Activated CD8-positive, alpha-beta T cell treated with anti-CD3 and anti-CD28 coated beads, Interleukin-2, amount 10 ng/mL, durations not matched to agents 7 days and 5 days (primary cell): ENCODE measurements at places on chromosomes 16 and 17. TPM values are rescaled to one million over a fixed set of nuclear protein-coding genes. Genes with fewer than 3 reads are reported as not detected.

The CIAO3 gene
- 24.9 TPM for total RNA-seq

GRCh38 chr16:70018254-70018653, 67.1 kb downstream of the CLEC18A start:
- DNase-seq = peak; percentile 65

DNA sequence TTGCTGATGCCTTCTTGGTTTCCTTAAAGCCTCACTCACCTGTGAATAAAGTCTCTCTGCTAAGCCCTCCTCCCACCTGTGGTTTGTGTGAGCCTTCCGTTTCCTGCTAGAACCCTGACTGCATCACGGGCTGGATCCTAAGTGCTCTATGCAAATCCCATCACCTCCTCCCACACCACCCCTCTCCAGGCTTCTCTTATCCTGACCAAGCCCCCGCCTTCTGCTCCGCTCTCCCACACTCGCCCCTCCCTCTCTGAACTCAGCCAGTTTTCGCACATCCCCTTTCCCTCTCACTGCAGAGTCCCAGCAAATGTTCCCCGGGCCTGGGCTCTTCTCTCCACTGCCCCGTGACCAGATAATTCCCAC, 51.8 kb downstream of the PIMREG start:
- peak; percentile 34 for DNase-seq

DNA sequence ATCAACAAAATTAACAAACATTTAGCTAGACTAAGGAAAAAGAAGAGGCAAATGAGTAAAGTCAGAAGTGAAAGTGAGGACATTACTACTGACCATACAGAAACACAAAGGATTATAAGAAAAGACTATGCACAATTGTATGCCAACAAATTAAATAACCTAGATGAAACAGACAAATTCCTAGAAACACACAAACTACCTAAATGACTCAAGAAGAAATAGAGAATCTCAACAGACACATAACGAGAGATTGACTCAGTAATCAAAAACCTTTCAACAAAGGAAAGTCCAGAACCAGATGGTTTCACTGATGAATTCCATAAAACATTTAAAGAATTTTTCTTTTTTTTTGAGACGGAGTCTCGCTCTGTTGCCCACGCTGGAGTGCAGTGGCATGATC, 35.7 kb upstream of the MYLK3 start:
- no peak for DNase-seq

GRCh38 chr16:57025941-57026777, 36.8 kb downstream of the NLRC5 start:
- DNase-seq = no peak

GRCh38 chr17:57142925-57143324, 57.9 kb downstream of the AKAP1 start:
- DNase-seq = no peak

DNA sequence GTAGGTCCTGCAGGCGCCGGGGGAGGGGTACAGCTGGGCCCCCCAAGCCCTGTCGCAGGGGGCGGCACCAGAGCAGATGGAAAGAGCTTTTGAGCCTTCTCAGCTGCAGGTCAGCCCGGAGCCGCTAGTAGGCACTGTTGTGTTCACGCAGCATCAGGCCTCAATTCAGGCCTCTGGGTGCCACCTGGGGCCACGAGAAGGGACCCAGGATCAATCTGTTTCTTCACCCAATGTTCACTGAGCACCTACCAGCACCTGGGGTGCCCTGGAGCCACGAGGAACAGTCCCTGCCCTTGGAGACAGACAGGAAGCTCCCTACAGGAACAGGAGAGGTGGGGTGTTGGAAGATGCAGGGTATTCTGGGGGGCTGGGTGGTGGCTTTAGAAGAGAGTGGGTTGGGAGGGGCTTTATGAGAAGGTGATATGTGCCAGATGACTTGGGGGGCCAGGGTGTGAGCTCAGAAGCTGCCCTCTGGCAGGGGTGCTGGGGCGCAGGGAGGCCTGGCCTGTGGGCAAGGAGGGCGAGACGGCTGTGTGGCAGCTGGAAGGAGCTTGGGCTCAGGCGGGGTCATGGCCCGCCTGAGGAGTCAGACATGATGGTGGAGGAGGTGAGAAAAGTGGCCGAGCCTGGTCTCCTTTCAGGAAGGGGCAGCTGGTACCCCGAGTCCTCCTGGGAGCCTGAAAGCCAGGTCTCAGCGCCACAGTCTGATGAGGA, 121.9 kb upstream of the GSE1 start:
- peak; percentile 52 for DNase-seq

GRCh38 chr17:74006371-74006770, 197.1 kb upstream of the RPL38 start:
- DNase-seq = no peak

DNA sequence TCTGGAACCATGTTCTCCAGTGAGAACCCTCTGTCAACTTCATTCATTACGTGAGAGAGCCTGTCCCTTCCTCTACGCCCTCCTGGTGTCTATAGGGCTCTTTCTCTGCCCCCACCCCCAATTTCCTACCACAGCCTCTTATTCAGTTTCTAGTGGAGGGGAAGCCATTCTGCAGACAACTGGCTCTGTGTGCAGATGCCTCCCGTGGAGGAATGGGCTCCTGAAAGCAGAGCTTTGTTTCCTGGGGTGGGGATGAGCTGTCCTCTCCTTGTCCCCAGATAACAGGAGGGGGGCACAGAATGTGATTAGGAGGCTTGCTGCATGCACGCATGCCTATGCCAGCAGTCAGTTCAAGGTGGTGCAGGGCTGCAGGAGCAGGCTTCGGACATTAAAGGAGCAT, 31.6 kb downstream of the MMP15 start:
- no peak for DNase-seq

DNA sequence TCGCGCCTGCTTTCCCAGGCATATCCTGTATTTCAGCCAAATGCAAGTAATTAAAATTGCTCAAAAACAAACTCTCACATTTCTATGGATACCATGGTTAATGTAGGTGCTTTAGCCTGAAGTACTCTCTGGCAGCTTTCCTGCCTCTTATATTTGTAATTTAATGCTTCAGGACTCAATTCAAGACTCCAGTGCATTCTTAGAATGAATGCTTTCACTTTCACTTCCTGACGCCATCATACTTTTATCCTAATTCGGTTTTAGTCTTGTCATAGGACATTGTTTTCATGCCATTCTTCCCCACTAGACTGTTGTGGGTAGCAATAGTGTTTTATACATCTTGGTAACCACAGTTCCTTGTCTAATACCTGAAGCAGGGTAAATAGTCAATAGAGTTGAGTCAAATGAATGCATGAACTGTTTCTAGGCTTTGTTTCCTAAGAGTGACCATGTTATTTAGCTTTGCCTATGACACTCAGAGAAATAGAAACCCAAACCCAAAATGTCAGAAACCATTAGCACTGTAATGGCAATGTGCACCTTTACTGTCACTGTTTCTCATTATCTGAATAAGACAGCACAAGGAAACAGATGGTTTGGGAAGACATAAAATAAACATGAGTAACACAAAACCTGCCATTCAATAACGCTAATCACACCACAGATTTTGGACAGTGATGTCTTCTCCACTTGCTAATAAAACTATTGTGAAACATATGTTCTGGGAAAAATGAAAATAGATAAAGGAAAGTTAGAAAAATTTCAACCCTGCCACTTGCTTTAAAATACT, 705.5 kb downstream of the CDH11 start:
- no peak for DNase-seq

The MPV17L gene
- not detected for total RNA-seq

GRCh38 chr16:88561485-88562359, 8.5 kb upstream of the ZC3H18 start:
- DNase-seq = peak; percentile 65

The NOG gene
- total RNA-seq = 0.63 TPM

GRCh38 chr17:42685831-42686230, 3.5 kb downstream of the CNTNAP1 start:
- no peak for DNase-seq

GRCh38 chr16:60563166-60563565, 1473.1 kb downstream of the CDH8 start:
- no peak for DNase-seq

GRCh38 chr17:20123209-20123608, 114.0 kb downstream of the SPECC1 start:
- no peak for DNase-seq

DNA sequence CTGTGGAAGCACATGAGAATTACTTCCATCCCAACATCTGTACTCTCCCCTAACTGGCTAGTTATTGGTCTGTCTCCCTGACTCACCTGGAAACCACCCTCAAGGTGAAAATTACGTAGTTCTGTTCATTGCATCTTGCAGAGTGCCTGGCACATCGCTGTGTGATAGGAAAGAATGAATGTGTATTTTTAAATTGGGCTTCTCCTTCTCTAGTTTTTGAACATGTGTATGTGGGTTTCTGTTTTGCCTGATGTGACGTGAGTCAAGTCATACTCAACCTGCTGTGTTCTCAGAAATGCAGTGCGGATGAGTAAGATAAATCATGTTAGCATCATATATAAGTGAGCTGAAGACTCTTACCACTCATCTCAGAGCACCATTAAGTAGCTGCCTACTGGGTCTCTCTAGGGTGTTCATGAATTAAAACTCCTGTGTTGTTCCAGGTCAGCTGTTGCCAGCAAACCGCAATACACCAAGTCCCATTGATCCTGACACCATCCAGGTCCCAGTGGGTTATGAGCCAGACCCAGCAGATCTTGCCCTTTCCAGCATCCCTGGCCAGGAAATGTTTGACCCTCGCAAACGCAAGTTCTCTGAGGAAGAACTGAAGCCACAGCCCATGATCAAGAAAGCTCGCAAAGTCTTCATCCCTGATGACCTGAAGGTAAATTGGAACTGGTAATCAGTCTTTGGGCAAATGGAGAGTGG, 50.2 kb downstream of the HLF start:
- DNase-seq = no peak

DNA sequence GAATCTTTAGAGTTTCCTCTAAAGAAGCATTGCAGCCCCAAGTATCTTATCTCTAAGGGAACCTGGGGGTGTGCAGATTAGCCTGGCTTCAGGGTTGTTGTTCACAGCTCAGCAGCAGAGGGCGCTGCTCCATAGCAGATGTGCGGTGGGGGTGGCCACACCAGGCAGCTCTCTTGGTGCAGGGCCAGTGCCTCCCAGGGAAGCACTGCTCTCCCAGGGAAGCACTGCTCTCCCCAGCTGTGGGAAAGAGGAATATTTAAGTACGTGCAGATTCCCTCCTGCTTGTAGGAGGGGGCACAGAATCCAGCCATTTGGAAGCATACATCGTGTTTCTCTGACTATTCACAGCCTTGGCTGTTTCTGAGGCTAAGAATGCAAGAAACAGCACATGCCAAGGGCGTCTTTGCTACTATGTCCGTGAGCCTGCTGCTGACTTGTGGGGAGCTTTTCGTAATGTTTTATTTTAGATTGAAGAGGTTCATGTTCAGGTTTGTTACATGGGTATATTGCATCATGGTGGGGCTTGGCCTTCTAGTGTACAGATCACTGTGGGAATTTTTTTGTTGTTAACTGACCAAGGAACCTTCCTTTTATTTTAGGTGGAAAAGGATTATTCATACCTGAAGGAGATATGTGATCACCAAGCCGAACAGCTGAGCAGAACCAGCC, 217.8 kb downstream of the SPECC1 start:
- peak; percentile 85 for DNase-seq

DNA sequence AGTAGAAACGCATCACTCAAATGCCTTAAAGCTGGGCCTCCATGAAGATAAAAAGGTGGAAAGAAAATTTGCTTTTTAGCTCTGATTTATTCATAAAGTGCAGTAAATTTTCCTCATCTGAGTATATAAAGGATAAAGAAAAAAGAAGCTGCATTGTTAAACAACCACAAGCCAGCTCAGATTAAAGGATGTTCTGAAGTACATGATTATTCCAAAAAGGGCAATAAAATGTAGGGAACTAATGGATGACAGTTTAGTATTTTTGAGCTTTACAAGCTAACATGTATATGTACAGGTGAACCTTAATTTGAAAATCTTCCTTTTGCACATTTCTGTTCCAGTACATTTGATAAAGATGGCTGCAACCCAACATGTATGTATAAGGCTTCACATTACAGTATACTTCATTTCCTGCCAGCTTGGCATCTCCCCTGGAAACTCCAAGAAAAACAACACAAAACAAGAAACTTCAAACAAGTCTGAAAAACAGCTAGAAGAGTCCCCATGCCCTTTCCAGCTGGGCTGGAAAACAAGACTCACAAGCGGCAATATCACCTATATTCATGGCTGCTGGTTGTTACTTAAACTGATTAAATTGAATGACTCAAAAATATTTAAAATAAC, 225.7 kb downstream of the CEP112 start:
- DNase-seq = no peak

The ARHGAP44 gene
- 0.37 TPM for total RNA-seq

DNA sequence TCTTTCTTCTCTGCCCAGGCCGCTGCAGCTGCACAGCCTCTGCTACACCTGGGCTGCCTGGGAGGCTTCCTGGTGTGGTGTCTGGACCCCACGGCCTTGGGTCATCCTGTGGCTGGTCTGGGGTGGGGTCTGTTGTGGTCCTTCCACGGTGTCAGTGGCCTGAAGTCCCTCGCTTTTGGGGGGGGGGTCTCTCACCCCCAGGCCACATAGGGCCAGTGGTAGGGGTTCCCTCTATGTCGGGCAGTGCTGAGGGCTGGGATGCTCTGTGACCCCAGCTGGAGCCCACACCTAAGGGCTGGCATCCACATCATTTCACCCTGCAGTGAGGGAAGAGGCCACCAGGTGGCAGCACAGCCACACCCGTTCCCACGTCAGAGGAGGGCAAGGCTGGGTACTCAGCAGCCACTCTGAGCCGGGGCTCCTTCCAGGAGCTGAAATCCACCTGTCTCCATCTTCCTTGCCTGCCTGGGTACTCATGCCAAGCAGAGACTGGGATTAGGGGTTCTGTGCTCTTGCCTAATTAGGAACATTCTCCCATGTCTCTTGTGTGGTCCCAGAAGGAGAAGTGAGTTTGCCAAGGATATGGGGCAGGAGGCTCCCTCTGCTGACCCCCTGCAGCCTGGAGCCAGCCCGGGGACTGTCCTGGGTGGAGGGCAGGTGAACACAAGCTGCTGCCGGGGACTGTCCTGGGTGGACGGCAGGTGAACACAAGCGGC, 13.0 kb downstream of the ENGASE start:
- DNase-seq = peak; percentile 79

The AOC2 gene
- 2.0 TPM for total RNA-seq

The TMEM238L gene
- not detected for total RNA-seq
